Cardiac fibroblast (primary cell): ENCODE measurements at places on chromosomes 3 and 15.

DNA sequence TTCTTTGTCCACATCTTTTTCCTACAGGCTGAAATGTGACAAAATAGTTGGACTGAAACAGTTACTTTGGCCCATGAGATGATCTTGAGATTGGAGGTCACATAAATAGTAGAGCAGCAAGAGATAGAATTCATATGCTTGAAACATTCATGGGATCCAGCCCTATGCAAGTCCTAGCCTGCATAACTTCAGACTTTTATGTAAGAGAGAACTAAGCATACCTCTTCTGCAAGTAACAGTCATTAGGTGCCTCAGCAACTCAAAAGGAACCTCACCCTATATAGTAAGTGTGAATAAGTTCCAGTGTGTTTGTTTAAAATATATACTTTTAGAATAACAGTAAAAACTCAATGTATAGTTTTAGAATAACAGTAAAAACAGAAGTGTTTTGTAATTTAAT is 138.0 kb upstream of the P2RY1 start:
- DNase-seq: no peak

GRCh38 chr3:8560366-8561007 is 58.9 kb downstream of the LMCD1 start:
- DNase-seq: peak; percentile 99

DNA sequence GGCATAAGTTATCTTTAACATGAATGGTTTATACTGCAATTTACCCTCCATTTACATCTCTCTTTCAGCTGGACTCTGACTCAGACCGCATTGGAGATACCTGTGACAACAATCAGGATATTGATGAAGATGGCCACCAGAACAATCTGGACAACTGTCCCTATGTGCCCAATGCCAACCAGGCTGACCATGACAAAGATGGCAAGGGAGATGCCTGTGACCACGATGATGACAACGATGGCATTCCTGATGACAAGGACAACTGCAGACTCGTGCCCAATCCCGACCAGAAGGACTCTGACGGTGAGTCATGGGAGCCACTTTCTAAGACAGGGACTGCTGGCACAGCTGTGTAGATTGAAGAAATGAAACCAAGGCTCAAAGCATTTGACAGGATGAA is 11.6 kb downstream of the THBS1 start:
- DNase-seq: peak; percentile 40

- no peak for DNase-seq
Observed at GRCh38 chr3:72247126-72247525, 462.2 kb upstream of the PROK2 start.

GRCh38 chr15:88800738-88801137 is 2.5 kb upstream of the ACAN start:
- no peak for DNase-seq

GRCh38 chr3:141561426-141562034 is 74.7 kb downstream of the RASA2 start:
- peak; percentile 86 for DNase-seq

DNA sequence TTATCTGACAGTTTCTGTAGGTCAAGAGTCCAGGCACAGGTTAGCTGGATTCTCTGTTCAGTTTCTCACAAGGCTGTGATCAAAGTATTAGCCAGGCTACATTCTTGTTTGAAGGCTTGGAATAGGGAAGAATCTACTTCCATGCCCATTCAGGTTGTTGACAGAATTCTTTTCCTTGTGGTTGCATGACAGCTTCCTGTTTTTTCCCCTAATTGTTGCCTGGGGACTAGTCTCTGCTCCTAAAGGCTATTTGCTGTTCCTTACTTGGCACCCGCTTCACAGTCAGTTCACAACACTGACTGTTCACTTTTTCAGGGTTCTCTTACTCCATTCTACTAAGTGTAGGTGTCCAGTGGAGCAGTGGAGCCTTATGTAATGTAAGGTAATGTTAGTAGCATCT is 115.4 kb upstream of the GBE1 start:
- DNase-seq: no peak

DNA sequence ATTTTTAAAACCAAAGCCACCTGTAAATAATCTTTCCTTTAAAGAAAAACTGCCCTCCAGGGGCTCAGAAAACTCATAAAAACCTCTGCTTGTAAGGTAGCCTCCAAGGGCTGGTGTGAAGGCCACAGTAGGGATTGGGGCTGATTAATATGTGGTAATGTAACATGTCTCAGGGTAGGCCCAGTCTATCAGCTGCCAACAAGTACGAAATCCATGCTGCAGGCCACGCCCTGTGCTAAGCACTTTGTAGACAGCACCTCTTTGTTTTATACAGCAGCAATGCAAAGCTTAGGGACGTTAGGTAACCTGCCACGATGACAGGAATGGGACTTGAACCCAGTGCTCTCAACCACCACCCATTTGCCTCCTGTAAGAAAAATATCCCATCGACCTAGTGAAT is 65.6 kb upstream of the PRICKLE2 start:
- peak; percentile 46 for DNase-seq

DNA sequence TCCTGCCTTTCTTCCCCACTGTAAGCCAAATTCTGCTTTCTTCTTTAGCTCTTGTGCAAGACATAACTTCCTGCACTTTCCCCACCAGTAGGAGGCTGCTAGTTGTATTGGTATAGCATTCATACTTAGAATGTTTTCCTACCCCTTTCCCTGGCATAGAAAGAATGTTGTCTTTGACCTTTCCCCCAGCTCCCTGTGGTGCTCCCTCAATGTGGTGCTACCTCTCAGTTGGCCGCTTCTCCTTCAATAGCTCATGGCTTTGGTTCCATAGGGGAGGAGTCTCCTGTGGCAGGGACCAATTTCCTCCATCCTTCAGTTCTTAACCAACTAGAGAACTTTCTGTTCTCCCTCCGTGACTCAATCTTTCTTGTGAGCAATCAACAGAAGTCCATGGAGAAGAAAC is 67.5 kb upstream of the AKAP13 start:
- peak; percentile 74 for DNase-seq

DNA sequence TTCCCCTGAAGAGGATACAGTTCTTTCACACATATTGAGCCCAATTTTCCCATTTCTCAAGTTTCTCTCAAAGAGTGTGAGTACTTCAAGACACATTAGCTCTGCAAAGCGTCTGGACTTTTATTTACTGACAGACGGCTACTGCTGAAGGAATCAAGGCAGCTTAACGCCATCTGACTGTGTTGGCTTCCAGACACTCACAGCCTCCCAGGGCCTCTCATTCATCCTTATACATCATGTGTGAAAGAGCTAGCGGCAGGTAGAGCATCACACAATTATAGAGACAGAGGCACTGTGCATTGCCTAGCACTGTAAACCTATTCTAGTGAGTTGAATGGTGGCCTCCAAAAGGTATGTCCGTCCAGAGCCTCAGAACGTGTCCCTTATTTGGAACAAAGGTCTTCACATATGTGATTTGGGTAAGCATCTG is 284.1 kb upstream of the STT3B start:
- no peak for DNase-seq

GRCh38 chr3:143158014-143158988 is 38.7 kb downstream of the CHST2 start:
- peak; percentile 72 for DNase-seq

GRCh38 chr3:46369675-46370132 is 1.0 kb upstream of the CCR5 start:
- no peak for DNase-seq

DNA sequence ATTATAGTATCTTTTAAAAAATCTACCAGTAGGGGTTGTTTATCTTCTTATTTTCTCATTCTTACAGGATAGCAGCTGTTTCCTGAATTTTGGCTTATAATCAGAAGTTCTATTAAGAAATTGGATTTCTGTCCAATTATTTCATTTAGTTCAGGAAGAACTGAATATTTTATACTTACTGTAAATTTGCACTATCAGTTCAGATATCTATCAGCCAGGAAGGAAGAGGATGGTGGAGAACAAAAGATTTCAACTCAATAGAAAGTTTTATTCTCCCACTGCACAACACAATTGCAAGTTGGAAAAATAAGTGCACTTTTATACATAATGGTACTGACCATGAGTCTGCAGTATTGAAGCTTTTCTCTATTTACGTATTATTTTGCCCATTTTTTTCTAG is 400.9 kb downstream of the PLOD2 start:
- no peak for DNase-seq

GRCh38 chr15:69091654-69092053 is 68.8 kb upstream of the GLCE start:
- no peak for DNase-seq

GRCh38 chr3:193040836-193041672 is 123.4 kb upstream of the MB21D2 start:
- DNase-seq: peak; percentile 71

DNA sequence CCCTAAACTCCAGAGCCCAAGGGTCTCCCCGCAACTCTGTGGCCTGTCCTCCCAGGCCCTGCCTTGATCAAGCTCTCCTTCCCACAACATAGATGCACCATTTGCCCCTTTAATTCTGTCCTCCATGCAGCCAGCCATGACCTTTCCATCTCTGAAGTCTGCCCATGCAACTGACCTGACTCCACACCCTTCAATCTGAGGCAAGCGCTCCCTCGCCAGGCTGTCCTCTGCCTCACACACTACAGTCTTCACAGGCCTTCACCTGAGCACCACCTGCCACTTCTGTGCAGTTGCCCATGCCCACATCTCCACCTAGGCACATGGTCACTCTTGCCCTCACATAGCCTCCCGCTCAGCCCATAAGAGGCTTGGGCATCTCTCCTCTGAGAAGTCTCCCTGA is 244.0 kb downstream of the OCA2 start:
- DNase-seq: no peak

- DNase-seq: peak; percentile 49
Observed at GRCh38 chr3:185824051-185825005, 514 bp downstream of the IGF2BP2 start.

DNA sequence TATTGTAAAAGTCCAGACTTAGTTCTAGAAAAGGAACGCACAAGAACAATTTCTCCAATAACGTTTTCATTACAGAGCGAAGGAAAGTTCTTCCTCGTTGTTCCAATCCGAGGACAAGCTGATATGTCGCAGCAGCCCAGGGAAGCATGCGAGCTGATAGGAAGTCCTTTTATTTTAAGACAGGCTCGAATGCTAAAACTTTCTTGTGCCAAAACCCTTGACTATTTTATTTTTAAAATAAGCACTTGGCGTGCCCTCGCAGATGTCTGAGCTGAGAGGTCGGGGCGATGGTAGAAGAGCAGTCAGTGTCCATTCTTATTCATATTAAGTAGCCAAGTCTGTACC is 433 bp upstream of the MITF start:
- DNase-seq: no peak

DNA sequence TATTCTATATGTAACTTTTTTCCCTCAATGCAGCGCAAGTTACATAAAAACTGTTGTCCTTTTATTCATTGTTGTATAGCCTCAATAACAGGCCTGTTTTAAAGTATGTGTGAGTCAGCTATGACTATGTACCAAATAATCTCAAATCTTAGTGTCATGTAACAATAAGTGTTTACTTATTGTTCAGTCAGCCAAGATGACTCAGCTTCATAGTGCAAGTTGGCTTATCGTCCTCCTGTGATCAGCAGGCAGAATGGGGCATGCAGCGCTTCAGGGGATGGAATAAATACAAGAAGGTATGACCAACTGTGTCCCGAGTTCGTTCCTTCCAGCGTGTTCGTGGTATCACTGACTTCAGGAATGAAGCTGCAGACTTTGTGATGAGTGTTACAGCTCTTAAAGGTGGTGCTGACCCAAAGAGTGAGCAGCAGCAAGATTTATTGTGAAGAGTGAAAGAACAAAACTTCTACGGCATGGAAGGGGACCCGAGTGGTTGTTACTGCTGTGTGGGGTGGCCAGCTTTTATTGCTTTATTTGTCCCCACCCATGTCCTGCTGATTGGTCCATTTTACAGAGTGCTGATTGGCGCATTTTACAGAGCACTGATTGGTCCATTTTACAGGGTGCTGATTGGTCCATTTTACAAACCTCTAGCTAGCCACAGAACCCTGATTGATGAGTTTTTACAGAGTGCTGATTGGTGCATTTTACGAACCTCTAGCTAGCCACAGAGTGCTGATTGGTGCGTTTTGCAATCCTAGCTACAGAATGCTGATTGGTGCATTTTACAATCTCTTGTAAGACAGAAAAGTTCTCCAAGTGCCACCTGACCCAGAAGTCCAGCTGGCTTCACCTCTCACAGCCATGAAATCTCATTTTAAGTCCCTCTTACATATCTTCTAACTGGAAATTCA is 1016.0 kb downstream of the MCTP2 start:
- DNase-seq: peak; percentile 97

- DNase-seq: no peak
Observed at GRCh38 chr15:72086010-72086697, 31.8 kb downstream of the MYO9A start.

DNA sequence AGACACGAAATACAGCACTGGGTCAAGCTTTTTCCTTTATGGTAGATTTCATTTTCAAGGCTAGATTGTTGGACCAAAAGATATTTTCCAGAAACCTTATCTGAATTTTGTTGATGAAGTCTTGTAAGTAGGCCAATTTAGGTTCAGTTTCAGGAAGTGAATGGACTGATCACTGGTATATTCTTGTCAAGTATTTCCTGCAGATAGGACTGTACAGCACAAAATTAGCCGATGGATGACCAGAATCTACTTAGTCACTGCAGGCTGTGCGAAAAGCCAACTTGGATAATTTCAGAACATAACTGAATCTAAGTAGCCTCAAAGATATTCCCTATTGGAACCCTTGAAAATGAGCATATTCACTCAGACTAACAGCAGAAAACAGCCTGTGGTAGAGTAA is 206.5 kb downstream of the NR1D2 start:
- DNase-seq: peak; percentile 92
